ENCODE measurements at places on chromosomes 6 and 20.
A peak's percentile ranks its signal among the peaks of the same experiment; 100 is the strongest.

- peak; percentile 34 for DNase-seq
Observed at GRCh38 chr6:2865694-2866151, 24.1 kb upstream of the SERPINB1 start.

GRCh38 chr6:41687501-41688175, 47.8 kb downstream of the TFEB start:
- DNase-seq = no peak

GRCh38 chr6:1598433-1598832, 11.3 kb upstream of the FOXC1 start:
- no peak for DNase-seq

GRCh38 chr6:47247227-47247797, 62.4 kb downstream of the TNFRSF21 start:
- peak; percentile 46 for DNase-seq

GRCh38 chr20:13800728-13801134, 15.9 kb downstream of the NDUFAF5 start:
- no peak for DNase-seq
